ENCODE measurements at places on chromosomes 16 and 17. TPM values are rescaled to one million over a fixed set of nuclear protein-coding genes. Genes with fewer than 3 reads are reported as not detected.

The HOXB5 gene
- 4.4 TPM for total RNA-seq

The SCNN1B gene
- total RNA-seq: 50.3 TPM

The CHD9NB gene
- 1.1 TPM for total RNA-seq

DNA sequence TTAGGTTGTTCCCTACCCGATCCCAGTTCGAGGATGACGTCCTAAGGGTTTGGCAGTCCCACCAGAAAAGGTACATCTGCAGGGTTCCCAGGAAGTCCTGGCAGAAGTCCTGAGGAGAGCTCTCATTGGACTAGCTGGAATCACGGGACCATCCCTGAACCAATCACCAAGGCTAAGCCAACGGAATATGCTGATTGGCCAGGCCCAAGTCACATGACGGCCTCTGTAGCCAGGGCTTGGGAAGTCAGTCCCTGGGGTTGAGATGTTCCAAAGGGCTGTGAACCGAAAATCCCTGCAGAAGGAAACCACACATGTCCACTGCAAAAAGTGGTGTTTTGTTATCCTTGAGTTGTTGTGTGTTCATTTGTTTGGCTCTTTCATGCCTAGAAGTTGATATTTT is 68.2 kb upstream of the ZNF423 start:
- no peaks in the 10 kb centered on the region for H3K4me1 ChIP-seq
- H3K4me3 ChIP-seq: no peak overlapping the region
- H3K27ac ChIP-seq: no peak overlapping the region
- DNase-seq: no peak
- no peaks in the 10 kb centered on the region for H3K36me3 ChIP-seq

DNA sequence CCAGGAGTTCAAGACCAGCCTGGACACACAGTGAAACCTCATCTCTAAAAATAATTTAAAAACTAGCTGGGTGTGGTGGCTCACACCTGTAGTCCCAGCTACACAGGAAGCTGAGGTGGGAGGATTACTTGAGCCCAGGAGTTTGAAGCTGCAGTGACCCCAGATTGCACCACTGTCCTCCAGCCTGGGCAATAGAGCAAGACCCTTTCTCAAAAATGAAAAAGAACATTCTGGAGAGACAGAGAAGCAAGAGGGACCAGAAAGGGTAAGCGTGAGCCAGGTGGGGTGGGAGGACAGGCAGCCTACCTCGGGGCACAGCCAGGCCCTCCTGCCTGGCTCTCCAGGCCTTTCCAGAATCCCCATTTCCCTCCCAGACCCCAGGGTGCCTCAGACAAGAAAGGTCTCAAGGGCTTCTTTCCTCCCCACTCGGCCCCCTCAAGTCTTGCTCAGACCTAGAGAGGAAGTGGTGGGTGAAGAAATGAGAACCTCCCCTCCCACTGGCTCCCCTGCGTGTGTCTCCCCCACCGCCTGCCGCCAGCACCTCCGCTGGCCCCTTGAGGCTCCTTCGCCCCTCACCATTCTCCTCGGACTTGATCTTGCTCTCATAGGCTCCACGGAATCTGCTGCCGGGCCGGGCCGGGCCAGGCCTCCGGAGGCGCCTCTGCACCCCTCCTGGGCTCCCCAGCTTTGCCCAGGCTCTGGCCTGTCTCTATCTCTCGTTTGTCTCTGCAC is 503 bp downstream of the C16orf54 start:
- H3K4me3 ChIP-seq: peak overlapping the region; percentile 53
- no peaks in the 10 kb centered on the region for H3K4me1 ChIP-seq
- H3K27ac ChIP-seq: peak overlapping the region; percentile 80
- no peaks in the 10 kb centered on the region for H3K36me3 ChIP-seq
- no peaks in the 10 kb centered on the region for H3K27me3 ChIP-seq
- peak; percentile 68 for DNase-seq

- H3K36me3 ChIP-seq: no peaks in the 10 kb centered on the region
- H3K4me3 ChIP-seq: no peak overlapping the region
- H3K27ac ChIP-seq: no peak overlapping the region
- no peak for DNase-seq
These were observed 220.4 kb upstream of the CACNG5 start for GRCh38 chr17:66614469-66614868.

GRCh38 chr16:68273459-68273858 is 9.1 kb downstream of the SLC7A6 start:
- no peaks in the 10 kb centered on the region for H3K27me3 ChIP-seq
- peaks cover 34% of the 10 kb centered on the region for H3K4me1 ChIP-seq
- peak overlapping the region; percentile 30 for H3K27ac ChIP-seq

- no peaks in the 10 kb centered on the region for H3K27me3 ChIP-seq
- H3K4me1 ChIP-seq: no peaks in the 10 kb centered on the region
- no peaks in the 10 kb centered on the region for H3K36me3 ChIP-seq
- DNase-seq: no peak
These were observed 237.1 kb downstream of the PARN start for GRCh38 chr16:14392960-14393359.

Measured in upper lobe of right lung (tissue), 1 donor.